ENCODE measurements at places on chromosomes 5 and 9. TPM values are rescaled to one million over a fixed set of nuclear protein-coding genes. Genes with fewer than 3 reads are reported as not detected.

DNA sequence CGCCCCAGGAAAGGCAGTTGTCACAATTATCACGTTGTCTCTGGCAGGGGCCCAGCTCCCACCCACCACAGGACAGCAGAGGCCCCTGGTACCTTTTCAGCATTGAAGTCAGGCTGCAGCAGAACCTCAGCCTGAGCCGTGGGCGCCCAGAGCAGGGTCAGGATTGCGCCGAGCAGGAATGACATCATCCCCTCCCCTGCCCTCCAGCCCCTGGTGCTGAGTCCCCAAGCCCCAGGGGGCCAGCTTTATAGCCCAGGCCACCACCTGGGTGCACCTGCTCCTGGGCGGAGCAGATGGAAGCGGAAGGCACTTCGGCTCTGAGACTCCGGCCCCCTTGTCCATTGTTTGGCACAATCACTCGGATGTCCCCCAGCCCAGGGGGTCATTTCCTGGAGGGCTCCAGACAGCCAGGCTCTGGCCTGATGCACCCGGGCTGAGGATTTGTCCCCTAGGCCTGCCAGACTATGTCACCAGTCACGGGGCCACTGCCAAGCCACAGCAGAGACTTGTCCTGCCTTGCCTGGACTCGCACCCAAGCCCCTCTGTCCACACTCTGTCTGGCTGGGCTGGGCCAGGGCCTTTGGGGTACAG is at the start of gene LCN15:
Gene LCN15 (minus strand): TSS at position 218 of the 591 bp plus-strand sequence. CDS start 30 bp downstream, at position 188.
- H3K27me3 ChIP-seq: peaks cover 8% of the 10 kb centered on the region
- no peaks in the 10 kb centered on the region for H3K4me1 ChIP-seq
- no peaks in the 10 kb centered on the region for H3K36me3 ChIP-seq
- no peak for DNase-seq

- H3K36me3 ChIP-seq: no peaks in the 10 kb centered on the region
- no peaks in the 10 kb centered on the region for H3K4me1 ChIP-seq
- peak overlapping the region; percentile 28 for H3K4me3 ChIP-seq
- H3K27me3 ChIP-seq: peaks cover 3% of the 10 kb centered on the region
- H3K27ac ChIP-seq: peak overlapping the region; percentile 79
Measured at GRCh38 chr5:175059687-175060211, 335.4 kb downstream of the MSX2 start.

DNA sequence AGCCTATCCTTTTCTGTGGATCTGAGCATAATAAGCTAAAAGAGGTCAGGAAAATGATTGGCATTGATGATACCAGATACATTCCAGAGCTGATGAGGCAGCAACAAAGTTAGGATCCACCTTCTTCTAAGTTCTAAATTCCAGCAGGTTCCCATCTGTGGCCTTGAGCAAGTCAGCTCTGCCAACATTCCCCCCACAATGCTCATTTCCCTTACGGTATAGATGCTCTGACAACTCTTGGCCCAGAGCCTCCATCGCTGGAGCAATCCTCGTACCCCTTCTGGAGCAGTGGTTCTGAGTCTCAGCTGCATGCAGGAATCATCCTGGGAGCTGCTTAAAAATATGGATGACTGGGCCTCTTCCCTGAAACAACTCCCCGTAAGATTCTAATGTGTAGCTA is 78.1 kb downstream of the MED27 start:
- H3K4me1 ChIP-seq: peaks cover 12% of the 10 kb centered on the region
- no peaks in the 10 kb centered on the region for H3K36me3 ChIP-seq
- no peak overlapping the region for H3K4me3 ChIP-seq
- no peak for DNase-seq
- H3K27ac ChIP-seq: no peak overlapping the region

GRCh38 chr5:670396-671270 is 22.5 kb downstream of the TPPP start:
- peaks cover 10% of the 10 kb centered on the region for H3K36me3 ChIP-seq
- H3K27ac ChIP-seq: no peak overlapping the region
- no peak for DNase-seq
- H3K4me3 ChIP-seq: no peak overlapping the region

- no peak for DNase-seq
- H3K27me3 ChIP-seq: peaks cover 1% of the 10 kb centered on the region
- no peak overlapping the region for H3K4me3 ChIP-seq
- H3K36me3 ChIP-seq: no peaks in the 10 kb centered on the region
Measured at GRCh38 chr5:14593326-14594021, 11.9 kb downstream of the OTULINL start.

GRCh38 chr5:89988129-89988810 is 421.3 kb downstream of the CETN3 start:
- H3K4me3 ChIP-seq: no peak overlapping the region
- H3K27me3 ChIP-seq: no peaks in the 10 kb centered on the region
- no peak overlapping the region for H3K27ac ChIP-seq
- peaks cover 7% of the 10 kb centered on the region for H3K4me1 ChIP-seq
- DNase-seq: no peak

DNA sequence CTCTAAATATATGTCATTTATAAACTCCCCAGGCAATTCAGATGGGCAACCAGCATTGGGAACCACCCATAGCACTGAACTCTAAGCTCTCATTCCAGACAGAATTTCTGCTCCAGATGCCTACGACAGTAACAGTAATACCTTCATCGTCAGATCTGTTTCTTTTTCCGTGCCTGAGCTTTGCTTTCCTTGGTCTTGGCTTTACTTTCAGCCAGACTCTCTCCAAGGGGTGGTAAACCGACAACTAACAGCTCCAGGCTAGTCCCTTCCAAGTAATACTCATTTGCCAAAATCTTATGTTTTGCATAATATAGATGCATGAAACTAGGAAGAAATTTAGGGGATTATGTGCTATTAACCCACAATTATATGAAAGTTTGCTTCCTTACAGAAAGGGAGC is 102.3 kb downstream of the PJA2 start:
- no peaks in the 10 kb centered on the region for H3K36me3 ChIP-seq
- H3K4me3 ChIP-seq: no peak overlapping the region
- no peak for DNase-seq

DNA sequence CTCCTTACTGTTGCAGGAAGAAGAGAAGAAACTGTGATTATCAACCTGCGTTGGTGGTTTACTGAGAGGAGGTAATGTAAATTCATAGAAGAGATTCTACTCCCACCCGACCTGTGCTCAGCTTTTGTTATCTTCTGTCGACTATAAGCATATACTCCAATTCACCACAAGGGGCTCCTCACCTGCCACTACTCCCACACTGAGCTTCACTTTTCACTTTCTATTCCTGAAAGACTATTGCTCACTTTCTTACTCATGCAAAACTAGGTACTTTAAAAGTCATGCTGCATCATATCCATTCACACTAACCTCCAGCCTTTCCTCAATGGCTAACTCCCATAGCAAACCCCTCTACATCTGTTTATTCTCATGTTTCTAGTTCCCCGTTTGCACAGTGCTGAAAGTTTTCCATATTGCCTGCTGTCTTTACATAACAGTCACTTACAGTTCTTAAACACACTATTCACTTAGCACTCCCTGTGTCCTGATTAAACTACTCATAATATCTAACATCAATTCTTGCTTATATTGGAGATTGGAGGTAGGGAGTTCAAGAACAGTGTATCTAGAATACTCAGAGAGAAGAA is 1062.6 kb downstream of the NR2F1-AS1 start:
- no peaks in the 10 kb centered on the region for H3K27me3 ChIP-seq
- peak; percentile 6 for DNase-seq
- H3K4me1 ChIP-seq: no peaks in the 10 kb centered on the region

DNA sequence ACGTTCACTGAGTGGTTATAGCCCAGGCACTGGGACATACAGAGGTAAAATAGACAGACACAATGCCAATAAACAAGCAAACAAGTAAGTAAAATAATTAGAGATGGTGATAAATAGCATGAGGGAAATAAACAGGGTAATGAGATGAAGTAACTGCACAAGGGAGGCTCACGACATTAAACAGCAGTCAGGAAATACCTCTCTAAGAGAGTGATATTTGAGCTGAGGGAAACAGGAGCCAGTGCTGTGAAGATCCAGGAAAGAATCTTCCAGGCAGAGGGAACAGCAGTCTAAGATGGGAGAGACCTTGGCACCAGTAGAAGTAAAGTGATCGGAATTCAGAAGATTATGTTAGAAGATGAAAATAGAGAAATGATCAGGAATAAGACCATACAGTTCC is 279.4 kb downstream of the HINT1 start:
- no peak overlapping the region for H3K4me3 ChIP-seq
- peaks cover 4% of the 10 kb centered on the region for H3K27me3 ChIP-seq
- DNase-seq: no peak

GRCh38 chr9:90883661-90884060 is 82.0 kb downstream of the SYK start:
- H3K27ac ChIP-seq: no peak overlapping the region
- H3K36me3 ChIP-seq: no peaks in the 10 kb centered on the region
- no peak for DNase-seq
- no peak overlapping the region for H3K4me3 ChIP-seq
- no peaks in the 10 kb centered on the region for H3K4me1 ChIP-seq

- no peak overlapping the region for H3K27ac ChIP-seq
- no peaks in the 10 kb centered on the region for H3K36me3 ChIP-seq
- no peak for DNase-seq
Measured at GRCh38 chr5:123297198-123297831, 125.9 kb downstream of the CEP120 start.

DNA sequence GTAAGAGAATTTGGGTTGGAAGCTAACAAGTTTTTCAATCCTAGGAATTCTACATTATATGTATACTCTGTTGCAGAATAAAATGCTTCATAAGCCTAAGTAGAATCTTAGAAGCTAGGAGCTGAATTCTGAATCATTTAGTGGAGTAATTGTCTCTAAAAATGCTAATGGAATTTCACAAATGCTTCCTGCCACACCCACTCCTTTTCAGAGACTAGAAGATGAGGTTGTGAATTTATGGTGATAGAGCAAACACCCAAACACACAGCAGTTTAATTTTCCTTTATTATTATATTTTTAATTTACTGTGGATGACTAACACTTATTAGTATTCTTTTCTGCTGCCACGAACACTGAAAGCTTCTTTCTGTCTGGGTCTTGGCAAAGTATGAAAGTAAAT is 208.0 kb upstream of the PDE4D start:
- H3K4me1 ChIP-seq: no peaks in the 10 kb centered on the region
- DNase-seq: no peak
- H3K4me3 ChIP-seq: no peak overlapping the region
- H3K27me3 ChIP-seq: peaks cover 5% of the 10 kb centered on the region

DNA sequence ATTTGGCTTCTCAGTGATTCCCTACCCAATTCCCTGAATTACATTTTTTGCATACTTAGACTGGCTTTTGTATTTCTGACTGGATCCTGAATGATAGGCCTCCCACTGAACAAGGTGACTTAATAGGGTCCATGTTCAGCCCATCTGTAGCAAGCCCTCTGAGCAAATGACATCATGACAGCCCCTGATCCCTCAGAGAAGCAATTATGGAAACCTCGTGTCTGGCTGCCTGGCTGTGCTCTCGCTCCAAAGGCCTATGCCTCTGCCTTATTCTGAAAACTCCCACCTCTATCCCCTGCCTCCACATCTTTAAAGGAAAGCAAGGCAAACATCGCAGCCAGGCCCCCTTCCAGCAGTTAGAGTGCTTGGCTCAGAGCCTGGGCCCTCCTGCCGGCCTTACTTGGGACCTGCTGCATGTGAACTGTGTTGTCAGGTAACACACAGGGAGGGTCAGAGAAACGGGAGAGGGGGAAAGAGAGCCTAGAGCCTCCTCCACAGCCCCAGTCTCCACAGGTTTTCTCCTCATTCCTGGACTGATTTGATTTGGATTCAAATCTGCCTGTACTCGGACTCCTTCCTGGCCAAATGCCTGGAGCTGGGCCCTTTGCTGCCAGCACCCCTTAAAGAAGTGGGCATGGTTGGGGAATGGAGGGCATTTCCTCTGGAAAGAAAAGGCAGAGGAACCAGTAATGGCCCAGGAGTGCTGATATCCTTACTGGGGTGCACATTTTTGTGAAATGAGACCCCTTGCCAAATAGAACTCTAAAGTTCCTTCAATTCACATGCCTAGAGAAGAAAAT is 3.8 kb downstream of the DCANP1 start:
- H3K27me3 ChIP-seq: peaks cover 4% of the 10 kb centered on the region
- peaks cover 15% of the 10 kb centered on the region for H3K4me1 ChIP-seq
- no peak for DNase-seq
- no peak overlapping the region for H3K4me3 ChIP-seq
- H3K36me3 ChIP-seq: no peaks in the 10 kb centered on the region
- H3K27ac ChIP-seq: no peak overlapping the region

DNA sequence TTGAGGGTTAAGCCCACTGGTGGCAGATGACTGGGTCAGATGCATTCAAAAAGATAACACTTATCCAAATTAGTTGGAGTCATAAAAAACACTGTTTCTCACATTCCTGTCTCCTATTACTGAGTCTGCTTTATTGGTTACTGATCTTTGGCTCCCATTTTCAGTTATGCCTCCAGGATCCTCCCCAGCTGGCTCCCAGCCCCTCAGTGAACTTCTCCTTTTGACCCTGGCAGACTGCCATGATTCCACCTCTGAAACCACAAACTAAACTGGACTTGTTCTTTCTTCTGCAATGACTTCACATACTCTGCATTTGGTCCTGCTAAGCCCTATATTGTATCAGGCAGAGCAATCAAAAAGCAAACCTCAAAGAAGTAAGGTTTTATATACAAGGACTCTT is 860.8 kb upstream of the DMAC1 start:
- H3K27ac ChIP-seq: no peak overlapping the region
- H3K36me3 ChIP-seq: no peaks in the 10 kb centered on the region
- DNase-seq: no peak

DNA sequence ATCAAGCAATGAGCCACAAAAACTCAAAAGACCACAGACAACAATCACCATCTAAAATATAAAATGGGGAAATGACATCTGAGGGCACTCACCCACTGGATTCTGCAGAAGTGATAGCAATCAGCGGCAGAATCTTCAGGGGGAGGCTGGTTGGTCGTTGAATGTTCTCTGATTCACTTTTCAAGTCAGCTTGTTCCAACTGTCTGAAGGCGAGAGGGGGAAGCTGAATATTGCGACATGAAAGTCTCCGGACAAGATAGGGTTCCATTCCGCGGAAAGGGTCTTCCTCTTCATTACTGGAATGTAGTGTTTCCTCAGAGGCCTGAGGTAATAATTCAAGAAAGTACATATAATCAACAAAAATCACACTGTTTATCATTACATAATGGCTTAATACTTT is 94.9 kb upstream of the PDE4D start:
- no peaks in the 10 kb centered on the region for H3K36me3 ChIP-seq
- H3K4me1 ChIP-seq: no peaks in the 10 kb centered on the region
- no peak for DNase-seq

- no peaks in the 10 kb centered on the region for H3K27me3 ChIP-seq
- H3K36me3 ChIP-seq: no peaks in the 10 kb centered on the region
- DNase-seq: no peak
Measured at GRCh38 chr5:111743512-111743911, 13.5 kb downstream of the NREP start.

Gene GAS1
- total RNA-seq: 11.2 TPM

Gene NAIP
- 7.0 TPM for total RNA-seq

Gene CDKN2B-AS1
- 0.36 TPM for total RNA-seq

Gene CNTFR
- total RNA-seq: 3.1 TPM

Gene SLC26A2
- 22.2 TPM for total RNA-seq
